ENCODE measurements at places on chromosomes 3 and 15.

GRCh38 chr3:184677344-184678316, 34.2 kb downstream of the MAGEF1 start:
- DNase-seq, result no peak

GRCh38 chr3:42804831-42805132, 492 bp upstream of the HIGD1A start:
- DNase-seq, result no peak

DNA sequence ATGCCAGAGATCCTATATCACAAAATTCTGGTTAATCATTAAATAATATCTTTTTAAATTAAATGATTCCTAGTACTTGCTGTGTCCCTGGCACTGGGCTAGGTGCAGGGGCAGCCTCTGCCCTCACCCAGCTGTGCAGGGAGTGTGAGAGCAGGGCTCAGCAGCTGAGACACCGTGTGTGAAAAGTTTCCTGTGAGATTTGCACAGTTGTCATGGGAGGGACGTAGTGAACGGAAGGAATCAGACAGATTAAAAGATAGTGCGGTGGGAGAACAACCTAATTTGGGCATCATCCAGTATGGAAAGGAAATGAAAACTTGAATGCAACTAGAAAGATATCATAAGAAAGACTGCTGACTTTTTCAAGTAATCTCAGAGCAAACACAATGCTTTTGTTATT, 204.1 kb downstream of the SSR3 start:
- DNase-seq, result no peak

- no peak for DNase-seq
Measured at GRCh38 chr3:31251083-31251482, 281.6 kb upstream of the STT3B start.

DNA sequence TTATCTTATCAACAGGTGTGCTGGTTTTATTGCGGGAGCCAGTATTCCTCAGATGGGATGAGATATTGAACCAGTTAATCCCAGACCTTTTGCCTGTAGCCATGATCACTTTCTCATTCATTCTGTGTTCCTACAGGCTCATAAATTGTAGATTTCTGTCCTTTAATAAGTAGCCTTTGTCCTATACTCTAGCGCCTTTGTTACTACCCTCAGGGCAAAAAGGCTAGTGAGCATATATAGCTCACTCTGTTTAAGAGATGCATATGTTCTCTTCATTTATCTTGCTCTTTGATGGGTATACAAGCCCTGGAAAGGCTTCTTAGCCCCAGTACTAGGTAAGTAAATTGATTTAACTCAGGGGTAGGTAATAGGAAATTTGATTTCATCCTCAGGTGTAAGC, 95.1 kb downstream of the OXSM start:
- DNase-seq, result no peak

DNA sequence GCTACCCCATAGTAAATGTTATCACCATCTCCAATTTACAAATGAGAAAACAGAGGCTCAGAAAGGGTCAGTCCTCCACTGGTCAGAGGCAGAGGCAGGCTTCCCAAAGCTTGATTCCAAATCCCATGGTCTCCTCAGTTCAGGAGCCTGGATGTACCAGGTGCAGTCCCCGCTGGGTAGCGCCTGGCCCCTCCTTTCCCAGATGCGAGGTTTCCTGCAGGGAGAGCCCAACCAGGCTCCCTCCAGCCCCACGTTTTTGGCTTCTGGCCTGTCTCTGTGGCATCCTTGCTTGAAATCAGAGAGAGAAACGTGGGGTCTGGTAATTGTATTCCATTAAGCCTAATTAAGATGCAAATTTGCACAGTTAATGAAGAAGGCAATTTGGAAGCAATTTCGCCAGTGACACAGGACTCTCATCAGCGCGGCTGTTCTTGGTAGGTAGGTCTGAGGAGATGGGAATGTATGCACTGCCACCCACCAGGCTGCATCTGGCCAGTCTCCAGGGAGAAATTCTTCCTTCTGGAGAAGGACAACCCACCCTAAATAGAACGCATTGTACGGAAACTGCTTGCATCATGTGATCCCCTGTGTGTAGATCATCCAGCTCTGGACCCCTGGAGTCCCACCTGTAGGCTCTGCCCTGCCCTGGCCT, 50.5 kb downstream of the HRH1 start:
- DNase-seq, result no peak

All from ACHN (cell line).